ENCODE measurements at places on chromosomes 11 and 22.
A peak's percentile ranks its signal among the peaks of the same experiment; 100 is the strongest.

- peak; percentile 56 for DNase-seq
Measured at GRCh38 chr11:7196396-7197146, 55.1 kb upstream of the SYT9 start.

- DNase-seq = no peak
Measured at GRCh38 chr11:76695771-76696170, 25.2 kb upstream of the LRRC32 start.

DNA sequence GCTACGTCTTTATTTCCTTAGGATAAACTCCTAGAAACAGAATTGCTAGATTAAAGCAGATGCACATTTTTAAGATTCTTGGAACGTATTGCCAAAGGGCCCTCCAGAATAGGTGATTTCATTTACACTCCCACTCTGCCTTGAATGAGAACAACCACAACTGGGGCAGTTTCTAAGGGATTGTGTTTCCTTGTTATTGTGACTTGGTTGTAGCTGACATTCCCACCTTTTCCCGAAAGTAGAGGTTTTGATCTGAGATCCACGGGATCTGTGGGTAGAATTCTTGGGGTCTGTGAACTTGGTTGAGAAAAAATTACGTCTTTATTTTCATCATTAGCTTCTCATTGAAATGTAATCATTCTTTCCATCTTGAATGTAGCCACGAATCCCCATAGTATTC, 21.5 kb downstream of the LRRC32 start:
- DNase-seq = no peak

DNA sequence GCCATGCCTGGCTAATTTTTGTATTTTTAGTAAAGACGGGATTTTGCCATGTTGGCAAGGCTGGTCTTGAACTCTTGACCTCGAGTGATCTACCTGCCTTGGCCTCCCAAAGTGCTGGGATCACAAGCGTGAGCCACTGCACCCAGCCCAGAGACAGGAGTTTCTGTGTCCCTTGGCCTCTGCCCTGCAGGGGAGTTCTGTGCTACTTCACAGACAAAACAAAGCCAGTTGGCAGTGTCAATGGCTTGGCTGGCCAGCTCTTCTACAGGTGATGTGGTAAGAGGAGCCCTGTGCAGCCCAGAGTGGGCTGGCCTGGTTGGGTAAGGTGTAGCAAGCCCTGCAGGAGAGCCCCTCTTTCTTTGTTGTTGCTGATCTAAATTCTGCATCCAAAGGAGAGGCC, 60.5 kb upstream of the SHISAL1 start:
- no peak for DNase-seq

DNA sequence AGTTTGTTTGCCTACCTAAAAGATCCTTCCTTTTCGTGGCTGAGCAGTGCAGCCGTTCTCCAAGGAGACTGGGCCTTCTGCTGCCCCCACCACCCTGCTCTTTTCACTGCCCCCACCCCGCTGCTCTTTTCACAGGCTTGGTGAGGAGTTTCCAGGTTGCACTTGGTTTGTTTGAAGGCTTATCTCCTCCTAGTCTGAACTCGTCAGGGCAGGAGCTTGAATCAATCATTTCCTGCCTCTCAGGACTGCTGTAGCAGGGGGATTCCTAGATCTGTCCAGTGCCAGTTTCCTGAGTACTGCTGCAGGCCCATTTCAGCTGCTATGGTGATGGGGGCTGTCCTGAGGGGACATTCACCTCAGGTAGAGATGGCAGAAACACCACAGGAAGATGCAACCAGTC, 10.0 kb downstream of the MED15 start:
- DNase-seq = no peak

GRCh38 chr11:100738701-100739270, 51.7 kb downstream of the ARHGAP42 start:
- DNase-seq = no peak
